ENCODE measurements at places on chromosomes 2 and 18.
A peak's percentile ranks its signal among the peaks of the same experiment; 100 is the strongest.

DNA sequence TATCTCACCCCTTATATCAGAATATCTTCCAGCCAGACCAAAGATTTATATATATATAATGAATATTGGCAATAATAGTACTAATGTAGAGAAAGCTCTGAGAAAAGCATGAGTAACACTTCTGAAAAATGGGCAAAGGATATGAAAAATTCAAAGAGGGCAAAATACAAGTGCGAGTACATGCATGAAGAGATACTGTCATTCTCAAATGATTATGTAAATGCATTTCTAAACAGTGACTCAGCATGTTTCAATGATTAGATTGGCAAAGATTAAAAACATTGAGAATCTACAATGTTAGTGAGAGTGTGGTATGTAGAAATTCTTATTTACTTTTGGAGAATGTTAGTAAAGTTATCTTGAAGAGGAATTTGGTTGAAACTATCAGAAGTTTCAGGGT lies 118.3 kb upstream of the NEDD4L start:
- peak; percentile 14 for DNase-seq

DNA sequence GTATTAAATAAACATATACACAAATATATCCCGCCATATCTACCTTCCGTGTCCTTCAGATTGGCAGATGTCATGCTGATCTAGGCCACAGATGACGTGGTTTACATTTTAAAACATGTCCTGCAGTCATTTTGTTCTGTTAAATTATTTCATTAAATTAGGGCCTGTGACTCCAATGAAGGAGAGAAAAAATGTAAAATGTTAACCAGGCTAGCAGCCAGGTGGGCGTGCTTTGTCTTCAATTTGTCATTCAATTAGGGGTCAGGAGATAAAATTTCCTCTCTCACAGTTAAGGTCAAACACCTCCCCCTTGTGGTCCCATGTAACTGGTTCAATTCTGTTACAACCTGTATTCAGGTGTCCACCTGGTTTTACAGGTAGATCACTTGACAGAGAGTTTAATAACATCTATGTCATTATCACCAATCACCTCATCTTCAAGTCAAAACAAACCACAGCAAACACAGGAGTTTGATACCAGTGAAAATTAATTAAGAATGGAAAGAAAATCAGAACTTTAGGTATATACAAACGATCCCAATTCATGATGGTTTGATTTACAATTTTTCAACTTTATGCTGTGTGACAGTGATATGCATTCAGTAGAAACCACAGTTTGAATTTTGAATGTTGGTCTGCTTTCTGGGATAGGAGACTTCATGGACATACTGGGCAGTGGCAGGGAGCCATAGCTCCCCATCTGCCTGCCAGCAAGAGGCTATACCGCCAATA lies 339.4 kb downstream of the CMPK2 start:
- DNase-seq = no peak

GRCh38 chr2:26269571-26270158 lies 24.9 kb downstream of the HADHB start:
- DNase-seq = no peak

DNA sequence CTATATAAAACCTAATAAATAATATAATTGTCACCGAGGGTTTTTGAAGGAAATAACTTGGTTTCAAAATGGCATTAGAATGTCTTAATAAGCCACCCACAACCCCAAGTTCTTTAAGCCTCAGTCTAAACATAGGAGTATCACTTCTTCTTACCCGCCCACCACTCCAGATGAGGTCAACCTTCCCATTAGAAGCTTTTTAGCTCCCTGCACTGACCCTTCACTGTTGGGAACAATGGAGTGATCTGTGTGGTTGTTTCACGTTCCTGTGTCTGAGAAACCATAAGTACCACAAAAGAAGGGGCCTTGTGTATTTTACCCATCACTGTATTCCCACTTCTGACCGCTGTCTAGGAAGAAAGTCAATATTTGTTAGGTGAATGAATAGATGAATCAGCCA lies 326.3 kb upstream of the ZNF521 start:
- DNase-seq = no peak

DNA sequence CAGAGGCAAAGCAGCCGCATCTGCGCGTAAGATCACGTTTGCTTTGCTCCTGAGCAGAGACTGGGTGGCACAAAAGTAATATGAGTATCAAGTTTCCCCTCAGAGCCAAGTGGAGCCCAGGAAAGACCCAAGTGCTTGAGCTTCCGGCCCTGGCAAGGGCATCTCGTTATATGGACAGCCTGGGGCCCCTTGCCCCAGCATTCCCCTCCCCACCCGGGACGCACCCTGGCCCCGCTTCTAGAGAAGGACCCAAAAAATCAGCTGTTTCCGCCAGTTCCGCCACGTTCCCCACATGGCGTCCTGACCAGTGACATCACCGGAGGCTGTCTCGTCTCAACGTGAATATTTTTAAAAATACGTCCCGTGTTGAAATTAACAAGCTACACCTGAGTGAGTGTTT lies 135.1 kb downstream of the NFATC1 start:
- no peak for DNase-seq

- DNase-seq = no peak
Observed at GRCh38 chr2:105627534-105627933, 117.2 kb upstream of the NCK2 start.

GRCh38 chr2:144348846-144349245 lies 171.1 kb downstream of the ZEB2 start:
- DNase-seq = no peak

GRCh38 chr2:109089602-109090300 lies 39.3 kb upstream of the SH3RF3 start:
- no peak for DNase-seq

- no peak for DNase-seq
Observed at GRCh38 chr2:27117995-27118524, 868 bp downstream of the CGREF1 start.

DNA sequence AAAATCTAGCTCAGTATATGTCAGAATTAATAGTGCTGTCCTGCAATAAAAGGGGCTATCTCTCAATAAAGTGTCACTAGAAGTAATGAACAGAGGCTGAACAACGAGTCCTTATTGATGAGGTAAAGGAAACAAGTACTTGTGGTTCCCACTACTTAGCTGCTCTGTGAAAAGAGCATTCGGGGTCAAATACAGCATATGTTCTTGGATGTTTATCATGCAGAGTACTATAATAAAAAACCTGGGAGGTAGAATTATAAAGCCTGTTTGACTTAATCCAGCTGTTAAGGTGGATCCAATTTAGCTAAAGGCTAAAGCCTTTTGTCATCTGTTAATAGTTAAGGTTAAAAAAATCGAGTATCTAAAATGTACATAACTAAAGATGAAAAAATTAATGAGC lies 32.4 kb downstream of the SLC35F5 start:
- no peak for DNase-seq

DNA sequence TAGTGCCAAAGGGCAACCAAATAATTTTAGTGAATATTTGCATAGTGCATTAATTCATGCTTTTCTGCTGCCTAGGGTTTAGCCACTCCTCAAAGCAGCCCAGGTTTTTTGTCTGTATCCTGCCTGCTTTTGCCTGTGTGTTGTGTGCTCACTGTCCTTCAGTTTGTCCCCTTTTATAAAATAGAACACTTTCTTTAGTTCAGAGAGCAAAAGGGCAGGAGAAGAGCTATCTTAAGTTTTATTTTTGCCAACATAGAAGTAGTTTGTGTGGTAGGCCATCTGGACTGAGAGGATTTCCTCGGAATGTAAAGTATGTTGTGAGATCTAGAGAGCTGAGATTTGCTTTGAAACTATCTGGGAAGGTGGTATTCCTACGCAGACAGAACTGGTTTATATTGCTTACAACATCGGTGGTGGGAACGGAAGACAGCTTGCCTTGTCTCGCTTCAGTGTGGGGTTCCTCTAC lies 64.9 kb downstream of the EML4 start:
- no peak for DNase-seq

DNA sequence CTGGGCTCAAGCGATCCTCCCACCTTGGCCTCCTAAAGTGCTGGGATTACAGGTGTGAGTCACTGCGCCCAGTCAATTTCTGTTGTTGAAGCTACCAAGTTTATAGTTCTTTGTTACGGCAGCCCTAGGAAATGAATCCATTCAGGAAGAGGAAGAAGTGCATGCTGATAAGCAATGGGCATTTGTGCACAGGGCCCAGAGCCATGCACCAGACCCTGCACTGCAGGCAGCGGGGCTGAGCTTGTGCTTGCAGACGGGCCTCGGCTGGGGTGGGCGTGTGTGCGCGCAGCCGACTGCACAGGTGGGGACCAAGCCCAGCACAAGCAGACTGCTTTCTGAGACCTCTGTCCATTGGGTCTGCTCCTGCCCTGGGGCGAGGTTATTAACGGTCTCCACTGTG lies 144.6 kb downstream of the CABLES1 start:
- DNase-seq = no peak

DNA sequence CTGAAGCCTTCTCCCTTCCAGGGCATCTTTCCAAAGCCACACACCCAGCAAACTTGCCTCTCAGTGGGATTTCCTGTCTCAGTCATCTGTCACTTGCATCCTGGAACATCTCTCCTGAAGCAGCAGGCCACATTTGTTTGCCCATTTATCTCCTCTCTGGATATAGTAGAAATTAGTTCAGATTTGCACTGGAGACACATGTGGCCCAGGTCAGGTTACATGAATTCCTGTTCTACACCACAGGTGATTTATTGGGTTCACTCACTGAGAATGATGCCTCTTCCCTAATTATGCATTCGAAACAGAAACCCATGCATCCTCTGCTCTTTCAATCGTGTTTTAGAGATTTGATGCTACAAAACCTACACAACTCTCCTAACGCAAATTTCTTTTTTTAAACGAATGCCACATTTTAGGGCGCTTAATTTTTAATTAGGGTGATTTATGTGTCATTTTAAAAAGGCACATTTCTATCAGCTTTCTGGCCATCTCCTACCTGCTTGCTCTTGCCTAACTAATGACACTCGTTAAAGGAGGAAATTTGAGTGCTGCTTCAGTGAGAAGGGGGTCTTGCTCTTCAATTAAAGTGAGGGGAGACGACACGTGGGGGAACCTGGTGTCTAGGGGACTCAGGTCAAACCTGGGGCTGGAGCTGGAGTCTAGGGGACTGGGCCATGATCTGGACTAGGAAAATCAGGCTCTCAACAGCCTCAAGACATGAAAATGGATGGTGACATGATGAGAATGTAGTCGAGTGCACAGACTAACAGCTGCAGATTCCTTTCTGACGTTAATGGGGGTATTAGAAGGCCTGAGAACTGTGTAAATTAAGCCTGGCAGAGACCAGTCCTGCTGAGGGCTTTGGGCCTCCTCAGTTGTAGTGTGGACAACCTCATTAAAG lies 221.4 kb downstream of the CLIP4 start:
- no peak for DNase-seq

- DNase-seq = no peak
Observed at GRCh38 chr2:136510244-136510643, 255.1 kb upstream of the THSD7B start.

DNA sequence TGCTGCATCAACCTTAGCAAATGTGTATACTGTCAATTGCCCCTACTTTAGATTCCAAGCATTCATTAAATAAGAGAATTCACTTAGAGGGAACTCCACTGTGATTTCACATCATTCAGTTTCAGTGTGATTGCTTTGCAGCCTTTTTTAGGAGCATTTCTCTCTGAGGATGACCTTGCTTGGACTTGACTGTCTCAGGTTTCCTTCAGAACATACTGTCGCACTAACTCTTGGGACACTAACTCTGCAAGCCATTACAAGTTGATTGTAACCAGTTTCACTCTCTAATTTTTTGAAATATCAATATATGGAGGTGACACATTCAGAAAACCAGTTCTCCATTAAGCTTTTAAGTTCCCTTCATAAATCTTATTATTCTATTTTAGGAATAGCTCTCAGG lies 6.6 kb upstream of the ZCCHC2 start:
- no peak for DNase-seq

DNA sequence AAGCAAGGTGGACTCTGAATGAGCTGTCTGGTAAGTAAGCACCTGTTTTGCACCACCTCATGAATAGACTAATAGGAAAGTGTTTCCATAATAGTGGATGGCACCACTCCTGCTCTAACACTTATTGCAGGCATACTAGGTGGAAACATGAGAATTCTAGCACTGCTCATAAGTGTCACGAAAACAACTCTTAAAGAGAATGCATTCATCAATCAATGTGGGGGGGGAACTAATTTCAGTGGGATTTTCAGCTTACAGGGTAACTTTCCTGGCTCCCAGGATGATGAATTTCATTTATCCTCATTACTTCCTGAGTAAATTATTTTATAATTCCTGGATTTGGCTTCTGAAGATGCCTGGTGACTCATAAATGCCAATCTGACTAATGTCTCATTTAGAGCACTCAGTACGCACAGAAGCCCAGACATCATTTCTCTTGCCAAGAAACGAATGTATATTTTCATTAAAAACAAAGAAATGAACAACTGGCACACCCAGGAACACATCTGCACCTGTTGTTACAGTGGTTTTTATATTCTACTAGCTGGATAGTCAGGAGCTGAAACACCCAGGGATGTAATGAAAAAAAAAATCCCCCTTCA lies 129.6 kb downstream of the PID1 start:
- DNase-seq = peak; percentile 61

DNA sequence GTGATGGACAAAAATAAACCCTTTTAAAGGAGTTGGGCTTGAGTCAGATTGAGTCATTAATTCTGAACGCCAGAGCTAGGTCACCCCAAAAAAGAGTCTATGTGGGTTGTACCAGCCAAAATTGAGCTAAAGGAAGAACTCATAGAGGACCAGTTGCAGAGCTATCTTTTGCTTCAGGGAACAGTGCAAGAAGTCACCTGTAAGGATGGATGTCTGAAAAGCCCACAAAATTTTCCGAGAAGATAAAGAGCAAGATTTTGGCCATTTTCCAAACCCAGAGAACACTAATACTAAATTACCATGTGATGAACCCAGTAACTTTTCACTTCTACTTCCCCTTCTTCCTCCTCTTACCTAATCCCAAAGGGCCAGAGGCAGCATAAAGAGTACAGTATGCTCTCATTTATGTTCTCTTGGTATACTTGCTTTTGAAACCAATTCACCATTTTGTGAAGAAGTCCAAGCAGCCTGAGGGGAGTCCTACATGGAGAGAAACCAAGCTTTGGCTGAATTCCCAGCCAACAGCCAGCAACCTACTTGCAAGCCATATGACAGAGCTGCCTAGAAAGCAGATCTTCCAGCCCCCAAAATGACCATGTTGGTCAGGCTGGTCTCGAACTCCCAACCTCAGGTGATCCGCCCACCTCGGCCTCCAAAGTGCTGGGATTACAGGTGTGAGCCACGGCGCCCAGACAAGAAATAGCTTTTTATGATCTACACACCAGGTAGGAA lies 551.7 kb downstream of the SATB2 start:
- DNase-seq = no peak

DNA sequence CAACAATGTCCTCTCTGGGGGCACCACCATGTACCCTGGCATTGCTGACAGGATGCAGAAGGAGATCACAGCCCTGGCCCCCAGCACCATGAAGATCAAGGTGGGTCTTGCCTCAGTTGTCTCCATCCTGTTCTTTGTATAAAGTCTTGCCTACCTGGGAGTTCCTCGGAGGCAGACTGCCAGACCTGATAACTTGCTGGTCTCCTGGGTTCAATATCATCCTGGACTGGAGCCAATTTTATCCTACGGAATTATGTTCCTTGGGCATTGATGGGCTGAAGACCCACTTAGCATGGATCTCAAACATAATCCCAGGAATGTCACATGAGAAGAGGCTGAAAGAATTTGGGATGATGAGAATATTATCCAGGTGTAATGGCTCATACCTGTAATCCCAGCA lies 10.0 kb upstream of the DGUOK start:
- no peak for DNase-seq
